ENCODE measurements at places on chromosomes 6 and 20.

- DNase-seq = no peak
Observed at GRCh38 chr6:168200571-168201134, 118.9 kb downstream of the DACT2 start.

- DNase-seq = no peak
Observed at GRCh38 chr6:75463908-75464307, 29.7 kb downstream of the FILIP1 start.

DNA sequence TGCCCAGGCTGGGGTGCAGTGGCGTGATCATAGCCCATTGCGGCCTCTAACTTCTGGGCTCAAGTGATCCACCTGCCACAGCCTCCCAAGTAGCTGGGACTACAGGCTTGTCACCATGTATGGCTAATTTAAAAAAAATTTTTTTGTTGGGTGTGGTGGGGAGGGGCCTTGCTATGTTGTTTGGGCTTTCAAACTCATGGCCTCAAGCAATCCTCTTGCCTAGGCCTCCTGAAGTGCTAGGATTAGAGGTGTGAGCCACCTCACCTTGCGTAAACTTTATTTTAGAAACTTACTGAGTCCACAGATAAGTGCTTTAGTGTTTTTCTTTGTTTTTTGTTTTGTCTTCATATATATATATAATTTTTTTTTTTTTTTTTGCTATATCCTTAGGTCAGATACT lies 9.1 kb downstream of the SMAP1 start:
- DNase-seq = no peak

- DNase-seq = peak; percentile 76
Observed at GRCh38 chr6:148037496-148037895, 305.1 kb upstream of the SASH1 start.

GRCh38 chr6:7489376-7489775 lies 52.1 kb upstream of the DSP start:
- DNase-seq = no peak

DNA sequence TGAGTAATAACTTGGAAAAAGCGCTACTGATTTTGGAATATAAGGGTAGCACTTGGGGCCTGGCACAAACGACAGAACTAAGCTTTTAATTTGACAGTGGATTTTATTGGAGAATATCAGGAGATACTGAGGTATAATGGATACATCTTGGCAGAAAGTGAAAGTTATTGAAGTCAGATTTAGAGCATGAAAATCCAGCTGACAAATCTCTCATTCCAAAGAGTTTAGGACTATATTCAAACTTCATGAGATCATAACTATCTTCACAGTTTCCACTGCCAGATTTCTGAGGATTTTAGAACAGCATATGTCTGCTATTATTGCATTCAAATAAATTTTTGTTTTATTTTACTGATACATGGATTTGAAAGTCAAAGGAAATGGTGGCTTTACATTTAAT lies 132.3 kb upstream of the THEMIS start:
- DNase-seq = no peak

DNA sequence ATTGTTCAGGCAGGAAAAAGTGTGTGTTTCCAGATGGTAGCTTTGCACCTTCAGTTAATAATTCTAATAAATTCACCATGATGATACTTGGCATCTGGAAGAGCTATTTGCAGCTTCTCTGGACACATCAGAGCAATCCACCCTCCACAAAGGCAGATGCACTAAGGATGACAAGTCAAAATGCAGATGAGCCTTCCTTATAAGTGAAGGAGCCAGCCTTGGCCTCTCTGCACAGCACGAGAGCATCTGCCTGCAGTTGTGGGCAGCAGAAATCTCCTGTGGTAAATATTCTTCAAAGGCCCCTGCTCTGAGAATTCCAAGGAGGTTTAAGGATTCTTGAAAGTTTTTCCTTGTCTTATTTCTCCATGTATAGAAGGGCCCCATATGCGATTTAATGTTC lies 6.9 kb upstream of the POM121L2 start:
- no peak for DNase-seq

DNA sequence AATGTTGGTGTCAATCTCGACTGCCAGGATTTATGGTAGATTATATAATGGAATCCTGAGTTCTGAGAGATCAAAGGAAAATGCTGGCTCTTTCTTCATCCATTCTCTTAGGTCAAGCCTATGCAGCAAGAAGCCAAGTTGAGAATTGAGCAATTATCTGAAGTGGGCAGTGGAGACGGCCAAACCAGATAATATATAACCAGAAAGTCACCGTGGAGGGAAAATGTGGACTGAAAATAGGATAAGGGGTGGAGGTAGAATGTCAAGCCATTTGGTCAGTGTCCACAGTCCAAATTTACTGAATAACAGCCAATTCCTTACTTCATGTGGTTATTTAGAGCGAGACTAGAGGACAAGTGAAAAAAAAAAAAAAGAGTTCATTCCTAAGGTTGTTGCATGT lies 107.8 kb upstream of the ESR1 start:
- DNase-seq = no peak

- no peak for DNase-seq
Observed at GRCh38 chr6:112990971-112991370, 643.8 kb downstream of the RFPL4B start.

DNA sequence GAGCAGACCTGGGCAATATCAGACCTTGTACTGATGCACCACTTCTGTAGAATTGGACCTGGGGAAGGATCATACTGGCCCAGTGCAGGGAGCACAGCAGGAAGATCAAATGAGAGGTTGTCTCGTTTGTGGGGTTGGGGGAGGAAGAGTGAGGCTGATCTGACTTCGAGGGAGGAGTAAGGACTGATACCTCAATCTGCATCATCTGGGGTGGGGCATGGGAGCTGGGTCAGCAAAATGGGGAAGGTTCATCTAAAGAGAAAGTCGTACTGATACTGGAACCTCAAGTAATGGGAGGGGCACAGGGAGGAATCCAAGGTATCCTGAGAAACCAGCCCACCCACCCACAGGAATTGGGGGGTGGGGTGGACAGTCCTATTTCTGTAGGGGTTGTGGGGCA lies 3.7 kb downstream of the RNF39 start:
- DNase-seq = no peak
